ENCODE measurements at places on chromosomes 1 and 21.

DNA sequence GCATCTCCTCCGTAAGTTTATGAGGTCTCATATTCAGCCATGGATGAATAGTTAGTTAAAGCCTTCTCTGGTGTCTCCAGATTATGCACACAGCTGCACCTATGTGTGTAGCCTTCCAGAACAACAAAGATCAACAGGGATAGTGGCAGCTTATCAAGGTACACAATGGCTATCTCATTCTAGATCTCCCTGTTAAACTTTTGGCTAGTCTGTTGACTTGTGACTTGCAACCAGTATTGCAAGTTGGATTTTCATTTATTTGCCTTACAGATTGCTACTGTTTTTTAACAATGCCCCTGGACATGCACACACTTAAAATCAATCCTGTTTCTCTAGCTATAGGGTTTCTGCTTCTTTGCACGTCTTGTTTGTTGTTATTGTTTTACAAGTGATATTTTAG lies 363.2 kb downstream of the OMA1 start:
- DNase-seq = no peak

- peak; percentile 80 for DNase-seq
Measured at GRCh38 chr1:26290882-26291261, 11.0 kb downstream of the SH3BGRL3 start.

- no peak for DNase-seq
Measured at GRCh38 chr1:65277605-65278347, 31.6 kb upstream of the DNAJC6 start.

DNA sequence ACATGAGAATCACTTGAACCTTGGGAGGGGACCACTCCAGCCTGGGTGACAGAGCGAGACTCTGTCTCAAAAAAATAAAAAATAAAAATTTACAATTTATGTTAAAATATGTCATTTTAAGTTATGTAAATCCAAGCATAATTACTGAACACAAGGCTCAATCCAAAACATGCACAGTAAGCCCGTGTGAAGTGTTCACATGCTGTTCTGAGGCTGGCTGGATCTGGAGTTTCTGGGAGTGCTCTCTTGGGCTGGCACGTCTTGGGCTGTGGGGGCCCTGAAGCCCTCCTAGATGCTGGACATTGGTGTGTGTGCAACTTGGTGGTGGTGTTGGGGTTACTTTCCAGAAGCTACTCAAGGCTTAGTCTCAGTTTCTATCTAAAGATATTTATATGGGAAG lies 25.2 kb downstream of the ADARB1 start:
- no peak for DNase-seq

DNA sequence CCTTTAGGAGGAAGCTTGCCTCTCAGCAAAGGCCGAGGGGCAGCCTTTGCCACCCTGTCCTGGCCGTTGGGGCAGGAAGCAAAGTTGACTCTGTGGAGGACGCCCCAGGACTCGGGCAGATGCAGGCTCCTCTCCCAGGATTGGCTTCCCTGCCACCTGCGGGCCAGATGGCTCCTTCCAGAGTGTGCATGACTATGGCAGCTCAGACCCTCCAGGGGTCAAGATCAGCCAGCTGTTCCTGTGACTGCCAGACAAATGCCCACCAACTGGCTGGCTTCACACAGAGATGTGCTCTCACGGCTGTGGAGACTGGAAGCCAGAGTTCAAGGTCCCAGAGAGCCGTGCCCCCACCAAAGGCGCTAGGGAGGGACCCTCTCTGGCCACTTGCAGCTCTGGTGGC lies 87.0 kb upstream of the VAMP3 start:
- no peak for DNase-seq

- no peak for DNase-seq
Measured at GRCh38 chr1:30681782-30682181, 41.6 kb downstream of the MATN1 start.

- DNase-seq = no peak
Measured at GRCh38 chr1:195867638-195868037, 740.6 kb downstream of the KCNT2 start.
